ENCODE measurements at places on chromosomes 3 and 15. TPM values are rescaled to one million over a fixed set of nuclear protein-coding genes. Genes with fewer than 3 reads are reported as not detected.

The CHRNB4 gene
- total RNA-seq: not detected

DNA sequence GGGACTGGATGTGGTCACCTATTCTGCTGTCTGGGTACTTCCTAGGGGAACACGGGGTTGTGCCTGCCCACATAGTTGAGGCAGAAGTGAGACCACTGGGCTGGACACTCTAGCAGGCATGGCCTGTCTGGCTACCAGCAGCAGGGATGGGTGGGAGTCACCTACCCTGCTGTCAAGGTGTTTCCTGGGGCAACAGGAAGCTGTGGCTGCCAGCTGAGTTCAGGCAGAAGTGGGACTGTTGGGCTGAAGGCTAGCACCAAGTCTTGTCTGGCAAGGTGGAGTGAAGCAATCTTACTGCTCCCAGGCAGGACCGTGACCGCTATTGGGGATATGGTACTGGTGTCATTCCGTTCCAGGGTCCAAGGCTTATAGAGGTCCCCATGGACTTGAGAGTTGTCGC, 20.3 kb upstream of the ZDHHC23 start:
- H3K27me3 ChIP-seq: no peaks in the 10 kb centered on the region
- no peak for DNase-seq
- peaks cover 7% of the 10 kb centered on the region for H3K36me3 ChIP-seq
- no peak overlapping the region for H3K4me3 ChIP-seq

DNA sequence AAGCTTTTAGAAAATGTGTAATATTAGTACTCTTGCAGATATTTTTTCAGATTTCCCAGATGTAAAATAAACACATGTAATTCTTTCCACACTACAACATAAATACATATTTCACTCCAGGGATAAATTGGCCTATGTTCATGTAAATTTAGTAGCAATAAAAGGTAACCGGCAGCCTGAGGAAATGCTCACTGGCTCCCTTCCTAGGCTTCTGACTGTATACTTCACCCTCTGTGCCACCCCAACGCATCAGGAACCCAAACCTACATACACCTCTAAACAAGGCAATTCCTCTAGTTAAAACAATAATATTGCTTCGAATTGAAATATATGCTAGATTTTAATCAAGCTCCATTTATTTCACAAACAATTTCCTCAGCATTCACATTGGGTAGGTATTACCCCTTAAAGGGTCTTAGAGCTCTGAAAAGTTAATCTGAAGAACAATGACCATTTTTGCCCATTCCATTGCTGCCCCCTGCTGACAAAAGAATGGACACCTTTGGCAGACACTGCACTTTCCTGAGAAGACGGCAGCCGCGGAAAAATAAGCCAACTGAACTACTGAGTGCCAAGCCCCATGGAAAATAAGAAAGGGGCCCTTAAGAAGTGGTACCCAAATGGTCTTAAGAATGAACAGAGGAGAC, 212.5 kb downstream of the OSBPL10 start:
- H3K27ac ChIP-seq: no peak overlapping the region
- H3K4me3 ChIP-seq: no peak overlapping the region
- no peaks in the 10 kb centered on the region for H3K27me3 ChIP-seq
- no peaks in the 10 kb centered on the region for H3K36me3 ChIP-seq
- DNase-seq: peak; percentile 34

The SCAANT1 gene
- total RNA-seq: not detected

The AGTR1 gene
- not detected for total RNA-seq

GRCh38 chr3:46414739-46415138, 7.7 kb downstream of the CCRL2 start:
- H3K27me3 ChIP-seq: no peaks in the 10 kb centered on the region
- no peak overlapping the region for H3K27ac ChIP-seq
- DNase-seq: no peak
- no peak overlapping the region for H3K4me3 ChIP-seq
- no peaks in the 10 kb centered on the region for H3K36me3 ChIP-seq

The ADAMTS9 gene
- total RNA-seq: 8.0 TPM

The ITIH3 gene
- 4.1 TPM for total RNA-seq

DNA sequence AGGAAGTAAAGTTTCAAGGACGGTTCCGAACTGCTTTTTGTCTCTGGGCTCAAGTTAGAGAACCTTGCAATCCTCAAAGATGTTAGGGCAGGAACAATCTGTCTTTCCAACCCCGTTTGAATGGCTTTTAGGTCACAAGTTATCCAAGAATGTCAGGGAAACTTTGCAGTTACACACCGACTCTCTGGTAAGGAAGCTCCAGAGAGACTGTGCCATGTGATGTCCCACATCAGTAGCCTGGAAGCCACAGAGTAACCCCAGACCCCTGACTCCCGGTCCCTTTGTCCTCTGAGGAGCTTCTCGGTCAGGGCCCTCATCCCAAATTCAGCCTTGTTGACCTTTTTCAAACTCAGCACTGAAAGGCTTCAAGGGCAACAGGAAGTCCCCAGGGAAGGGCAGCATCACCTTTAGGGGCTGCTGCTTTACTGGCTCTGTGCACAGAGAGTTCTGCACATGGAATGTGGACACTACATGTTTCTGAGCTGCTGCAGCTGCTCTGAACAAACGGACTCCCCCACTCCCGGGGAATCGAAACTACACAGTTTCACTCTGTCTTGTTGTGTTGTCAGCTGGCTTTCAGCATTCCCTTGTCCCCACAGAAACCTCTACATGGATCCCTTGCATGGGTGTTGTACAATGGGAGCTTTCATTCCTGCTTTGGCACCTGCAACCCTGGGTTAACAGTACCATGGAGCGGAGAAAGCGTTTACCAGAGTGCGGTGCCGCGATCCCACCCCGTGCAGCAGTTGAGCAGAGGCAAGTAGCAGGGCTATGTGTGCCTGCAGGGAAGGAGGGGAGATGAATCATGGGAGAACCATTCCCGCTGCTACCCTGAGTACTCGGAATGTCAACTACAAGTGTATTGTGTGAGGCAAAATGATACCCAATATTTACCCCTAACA, 408.2 kb upstream of the THBS1 start:
- no peaks in the 10 kb centered on the region for H3K4me1 ChIP-seq
- no peaks in the 10 kb centered on the region for H3K36me3 ChIP-seq
- peak overlapping the region; percentile 17 for H3K27ac ChIP-seq
- DNase-seq: no peak
- no peaks in the 10 kb centered on the region for H3K27me3 ChIP-seq

The RYR3 gene
- 3.3 TPM for total RNA-seq

DNA sequence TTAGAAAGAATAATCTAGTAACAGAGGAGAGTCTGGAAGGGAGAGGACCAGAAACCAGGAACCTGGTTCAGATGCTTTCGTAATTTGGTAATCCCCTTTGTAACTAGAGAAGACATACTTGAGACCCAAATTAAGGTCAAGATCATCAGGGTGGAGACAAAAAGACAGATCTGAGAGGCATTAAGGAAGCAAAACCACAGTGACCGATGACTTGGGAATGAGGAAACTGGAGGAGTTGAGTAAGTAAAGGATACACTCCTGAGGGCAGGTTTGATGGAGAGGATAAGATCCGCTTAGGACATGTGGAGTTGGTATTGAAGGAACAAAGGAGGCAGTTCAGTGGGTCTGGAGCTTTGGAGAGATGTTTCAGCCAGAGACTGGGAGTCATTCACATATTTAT, 23.6 kb upstream of the BCL2A1 start:
- H3K4me3 ChIP-seq: no peak overlapping the region
- H3K36me3 ChIP-seq: no peaks in the 10 kb centered on the region
- H3K4me1 ChIP-seq: no peaks in the 10 kb centered on the region
- H3K27ac ChIP-seq: no peak overlapping the region
- no peaks in the 10 kb centered on the region for H3K27me3 ChIP-seq

The NAALADL2 gene
- total RNA-seq: 7.0 TPM

DNA sequence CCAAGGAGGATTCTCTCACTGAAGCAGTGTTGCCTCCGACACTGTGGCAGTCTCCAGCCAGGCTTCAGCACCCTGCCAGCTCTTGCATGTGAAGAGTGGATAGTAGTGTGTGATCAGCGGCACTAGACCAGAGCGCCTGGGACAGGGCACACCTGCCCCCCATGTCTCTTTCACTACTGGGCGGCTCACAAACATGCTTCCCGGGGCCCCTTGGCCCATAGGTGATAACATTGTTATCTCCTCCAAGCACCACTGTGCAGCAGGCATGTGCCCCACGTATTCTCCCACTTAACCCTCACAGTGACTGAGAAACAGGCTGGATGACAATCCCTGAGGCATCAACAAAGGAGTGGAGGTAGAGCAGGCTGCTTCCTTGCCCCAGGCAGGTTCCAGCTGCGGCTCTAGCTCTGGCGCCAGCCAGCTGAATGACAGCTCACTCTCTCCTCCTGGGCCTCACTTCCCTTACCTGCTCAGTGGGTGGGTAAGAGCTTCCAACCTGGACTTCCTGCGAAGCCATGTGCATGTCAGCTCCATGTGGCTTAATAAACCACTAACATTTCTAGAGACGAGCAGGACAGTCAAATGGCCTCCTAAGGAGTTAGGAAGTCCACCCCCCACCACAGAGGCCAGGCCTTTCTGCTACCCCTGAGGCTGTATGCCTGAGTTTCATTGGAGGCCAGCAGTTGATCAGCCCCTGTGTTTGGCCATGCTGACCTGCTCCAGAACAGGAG, 37.8 kb downstream of the KLF13 start:
- H3K27ac ChIP-seq: peak overlapping the region; percentile 96
- peak overlapping the region; percentile 26 for H3K4me3 ChIP-seq
- peaks cover 82% of the 10 kb centered on the region for H3K4me1 ChIP-seq
- no peaks in the 10 kb centered on the region for H3K36me3 ChIP-seq

Data from Peyer's patch (tissue), 4 donors.